Stimulated activated CD4-positive, alpha-beta T cell treated with anti-CD3 and anti-CD28 coated beads, Interleukin-4, amount 100 ng/mL, for 48 hours (primary cell): ENCODE measurements at places on chromosomes 7 and 10.

GRCh38 chr7:80806663-80807062 lies 112.2 kb downstream of the SEMA3C start:
- no peak for DNase-seq

DNA sequence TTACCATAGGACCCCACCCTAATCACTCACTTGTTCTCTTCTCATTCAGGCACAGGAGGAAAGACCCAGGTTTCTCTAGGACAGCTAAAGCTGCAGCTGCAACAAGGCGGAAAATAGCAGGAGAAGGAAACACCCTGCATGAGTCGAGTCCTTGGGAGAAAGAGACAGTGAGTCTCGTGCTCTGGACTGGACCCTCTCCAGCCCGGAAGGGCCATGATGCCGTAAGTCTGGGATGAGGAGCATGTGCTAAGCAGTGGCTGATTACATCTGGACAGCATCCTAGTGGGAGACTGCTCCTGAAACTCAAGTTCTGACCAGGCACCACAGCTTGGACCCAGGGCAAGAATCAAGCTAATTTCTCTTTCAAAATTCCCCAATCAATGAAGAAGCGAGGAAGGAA lies 39.4 kb downstream of the FBXW4 start:
- no peak for DNase-seq

DNA sequence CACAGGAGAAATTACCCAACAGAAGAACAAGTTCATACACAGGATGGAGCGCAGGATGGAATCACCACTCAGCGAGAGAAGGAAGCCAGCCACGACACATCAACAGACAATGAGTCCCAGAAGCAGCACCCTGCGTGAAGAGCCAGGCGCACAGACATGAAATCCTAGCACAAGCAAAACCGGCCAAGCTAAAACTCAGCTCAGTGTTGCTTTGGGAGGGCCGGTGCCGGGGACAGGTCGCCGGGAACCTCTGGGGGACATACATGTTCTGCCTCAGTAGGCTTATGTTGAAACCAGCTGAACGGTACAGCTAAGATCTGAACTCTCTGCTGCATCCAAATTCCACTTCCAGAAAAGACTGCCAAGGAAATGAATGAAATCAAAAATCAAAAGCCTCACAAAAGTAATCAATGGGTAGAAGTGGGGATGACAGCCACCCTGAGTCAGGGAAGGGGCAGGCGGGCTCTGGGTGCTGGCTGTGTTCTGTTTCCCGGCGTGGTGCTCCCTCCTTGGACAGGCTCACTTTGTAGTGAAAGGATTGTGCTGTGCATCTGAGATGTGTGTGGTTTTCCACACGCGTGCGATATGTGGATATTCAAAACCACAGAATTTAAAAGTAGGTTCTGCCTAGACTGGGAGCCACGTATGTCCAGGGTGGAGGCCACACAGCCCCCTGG lies 114.7 kb downstream of the PDGFA start:
- no peak for DNase-seq

GRCh38 chr7:123024989-123025758 lies 29.7 kb upstream of the TAS2R16 start:
- no peak for DNase-seq

DNA sequence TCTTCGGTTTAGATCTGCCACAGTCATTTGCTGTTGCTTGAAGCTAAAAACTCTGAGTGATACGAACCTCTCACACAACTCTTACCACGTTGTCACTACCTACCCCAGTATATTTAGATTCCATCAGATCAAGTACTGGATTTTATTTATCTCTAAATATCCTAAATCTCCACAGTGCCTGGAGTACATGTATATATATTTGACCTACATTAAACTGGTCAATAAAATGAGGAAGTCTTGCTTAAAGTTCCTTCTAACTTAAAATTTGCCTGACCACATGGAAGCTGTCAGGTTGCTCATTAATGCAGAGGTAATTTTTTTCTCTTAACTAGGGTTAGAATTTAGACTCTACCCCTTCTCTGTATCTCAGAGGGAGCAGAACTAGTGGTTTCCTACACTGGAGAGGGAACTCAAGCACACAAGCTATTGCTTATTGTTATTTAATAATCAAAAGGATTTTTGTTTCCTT lies 3.1 kb upstream of the MACC1 start:
- DNase-seq: no peak

DNA sequence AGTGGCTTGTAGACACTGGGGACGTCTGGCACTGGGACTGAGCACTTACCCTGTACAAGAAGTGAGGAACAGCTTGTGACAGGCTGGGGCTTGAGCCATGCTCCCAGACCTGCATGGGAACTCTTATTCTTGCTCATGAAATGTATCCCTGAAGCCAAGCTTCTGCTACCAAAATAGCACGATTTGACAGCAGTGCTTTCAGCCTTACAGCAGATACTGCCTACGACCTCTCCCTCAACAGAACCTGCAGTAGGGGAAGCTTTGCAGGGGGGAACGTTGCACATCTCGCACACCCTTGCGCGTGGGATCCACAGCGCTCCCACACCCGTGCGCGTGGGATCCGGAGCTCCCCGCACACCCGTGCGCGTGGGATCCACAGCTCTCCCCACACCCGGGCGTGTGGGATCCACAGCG lies 88.0 kb downstream of the CREM start:
- DNase-seq: no peak
